AG09319 (cell line): ENCODE measurements at places on chromosomes 5 and 9.

DNA sequence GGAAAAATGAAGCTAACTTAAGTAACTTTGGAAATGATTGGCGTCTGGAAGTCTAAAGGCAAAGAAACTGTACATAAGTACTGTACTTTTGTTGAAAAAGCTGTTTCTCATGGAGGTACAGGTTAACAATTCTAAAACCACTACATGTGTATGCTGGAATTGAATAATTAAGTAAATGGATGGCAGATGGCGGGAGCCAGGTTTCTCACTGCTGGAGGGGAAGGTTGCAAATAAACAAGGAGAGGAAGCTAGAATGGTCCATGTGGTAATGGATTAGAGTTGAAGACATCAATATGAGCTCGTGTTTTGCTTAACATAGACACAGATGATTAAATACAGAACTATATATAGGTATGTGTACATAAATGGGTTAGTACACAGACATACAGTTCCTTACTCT is 43.2 kb upstream of the ASTN2 start:
- no peak for DNase-seq

DNA sequence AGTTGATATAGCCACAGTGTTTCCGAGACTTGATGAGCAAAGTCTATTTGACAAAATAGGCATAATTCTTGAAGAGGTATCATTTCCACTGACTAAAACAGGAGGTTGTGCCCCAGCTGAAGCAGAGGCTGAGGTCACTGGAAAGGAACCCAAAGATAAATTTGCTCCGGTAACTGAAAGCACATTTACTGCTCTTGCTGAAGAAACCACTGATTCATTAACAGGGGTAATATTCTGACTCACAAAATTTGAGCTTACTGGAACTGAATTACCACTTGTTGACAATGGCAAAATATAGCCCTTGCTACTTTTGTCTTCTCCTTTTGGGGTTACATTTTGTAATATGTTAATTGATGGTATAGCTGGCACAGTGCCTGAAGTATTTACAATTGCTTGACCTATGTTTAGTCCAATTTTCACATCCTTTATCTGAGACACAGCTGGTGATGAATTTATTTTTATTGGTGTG is 30.2 kb downstream of the MLANA start:
- DNase-seq: peak; percentile 7

DNA sequence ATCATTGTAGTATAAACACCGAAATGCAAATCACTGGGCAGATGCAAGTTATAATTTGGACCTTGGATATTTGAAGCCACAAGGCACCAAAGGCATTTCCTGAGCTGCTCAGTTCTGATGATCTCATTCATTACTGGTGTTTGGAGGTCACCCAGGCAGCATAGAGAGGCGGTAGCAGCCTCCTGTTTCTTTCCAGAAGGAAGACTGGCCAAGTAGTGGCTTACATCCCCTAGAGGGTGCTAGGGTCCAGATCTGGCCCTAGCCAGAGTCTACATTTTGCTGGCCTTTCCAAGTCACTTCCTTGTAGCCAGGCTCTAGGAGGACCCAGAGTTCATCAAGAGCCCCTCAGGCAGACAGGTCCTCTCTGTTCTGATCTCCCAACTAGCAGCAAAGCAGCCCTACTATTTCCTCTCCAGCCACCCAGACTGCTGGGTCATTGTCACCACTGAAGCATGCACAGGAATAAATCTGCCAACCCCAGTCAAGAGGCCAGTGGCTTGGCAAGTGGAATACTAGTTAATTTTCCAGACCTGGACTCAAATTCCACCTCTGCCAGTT is 33.4 kb upstream of the TTC1 start:
- peak; percentile 84 for DNase-seq

DNA sequence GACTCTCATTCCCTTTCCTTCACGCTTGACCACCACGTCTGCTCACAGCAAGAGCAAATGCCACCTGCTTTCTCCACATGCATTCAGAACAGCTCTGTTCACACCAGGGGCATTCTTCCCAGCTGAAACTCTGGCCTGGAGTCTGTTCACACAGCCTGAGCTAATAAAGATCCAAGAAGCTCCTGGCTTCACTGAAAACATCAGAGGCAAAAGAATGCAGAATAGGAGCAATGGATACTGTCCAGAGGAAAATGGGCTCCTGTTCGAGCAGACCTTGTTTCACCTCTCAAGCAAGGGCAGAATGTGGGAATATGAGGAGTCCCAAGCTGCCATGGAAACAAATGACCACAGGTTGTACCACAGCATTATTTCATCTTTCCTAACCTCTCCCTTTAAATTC is 402.7 kb upstream of the TNC start:
- no peak for DNase-seq

GRCh38 chr5:64505769-64506566 is at the start of gene RGS7BP:
Gene RGS7BP (plus strand): TSS chr5:64506015. CDS start chr5:64506625, 610 bp downstream.
- DNase-seq: no peak

GRCh38 chr9:4596165-4596922 is 65.8 kb upstream of the PLPP6 start:
- no peak for DNase-seq

DNA sequence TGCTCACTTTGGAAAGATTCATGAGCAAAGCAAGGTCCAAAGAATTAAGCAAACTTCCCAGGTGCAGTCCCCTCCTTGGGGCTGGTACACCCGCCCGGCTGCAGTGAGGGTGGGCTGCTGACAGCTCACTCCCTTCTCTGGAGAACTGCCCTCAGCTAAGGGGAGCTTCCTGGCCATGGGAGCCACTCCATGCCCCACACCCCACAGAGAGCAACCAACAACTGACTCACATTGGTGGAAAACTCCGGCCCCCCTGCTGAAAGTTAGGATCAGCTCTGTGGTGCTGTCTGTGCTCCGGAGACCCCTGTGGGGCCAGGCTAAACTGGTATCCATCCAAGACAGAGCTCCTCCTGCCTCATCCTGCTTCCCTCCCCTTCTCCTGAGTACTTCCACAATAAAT is 223.0 kb downstream of the GABBR2 start:
- DNase-seq: no peak

- DNase-seq: no peak
Measured at GRCh38 chr5:102014371-102014770, 281.7 kb downstream of the SLCO4C1 start.

DNA sequence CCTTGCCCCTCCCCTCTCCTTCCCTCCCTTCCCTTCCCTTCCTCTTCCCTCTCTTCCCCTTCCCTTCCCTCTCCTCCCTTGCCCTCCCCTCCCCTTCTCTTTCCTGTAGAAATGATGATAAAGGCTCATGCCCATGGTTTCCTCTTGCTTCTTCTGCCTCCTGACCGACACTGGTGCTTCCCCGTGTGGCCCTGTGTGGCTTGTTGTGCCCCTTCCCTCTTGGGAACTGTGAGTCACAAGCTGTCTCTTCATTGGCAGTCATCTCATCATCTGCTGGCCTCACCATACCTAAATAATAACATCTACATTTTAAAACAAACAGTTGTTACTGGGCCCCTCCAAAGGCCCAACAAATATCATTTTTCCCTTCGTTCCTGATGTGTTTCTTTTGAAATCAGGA is 11.7 kb upstream of the CARNMT1 start:
- no peak for DNase-seq

- DNase-seq: no peak
Measured at GRCh38 chr9:89961616-89962341, 357.0 kb downstream of the GADD45G start.

DNA sequence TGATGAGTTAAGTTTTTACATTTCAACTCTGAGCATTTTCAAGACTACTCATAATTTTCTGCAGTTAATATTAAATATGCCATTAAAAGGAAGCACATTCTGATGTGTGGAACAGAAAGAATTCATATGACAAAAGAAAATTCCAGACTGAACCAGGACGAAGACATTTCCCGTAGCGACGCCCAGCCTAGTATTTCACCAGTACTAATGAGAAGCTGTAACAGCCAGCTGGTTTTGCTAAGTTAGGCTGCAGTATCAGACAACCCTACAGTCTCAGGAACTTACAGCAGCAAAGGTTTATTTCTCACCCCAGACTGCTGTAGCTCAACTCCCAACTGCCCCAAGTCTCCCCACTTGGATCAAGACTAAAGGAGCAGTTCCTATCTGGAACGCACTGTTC is 91.6 kb downstream of the TMEM174 start:
- no peak for DNase-seq

DNA sequence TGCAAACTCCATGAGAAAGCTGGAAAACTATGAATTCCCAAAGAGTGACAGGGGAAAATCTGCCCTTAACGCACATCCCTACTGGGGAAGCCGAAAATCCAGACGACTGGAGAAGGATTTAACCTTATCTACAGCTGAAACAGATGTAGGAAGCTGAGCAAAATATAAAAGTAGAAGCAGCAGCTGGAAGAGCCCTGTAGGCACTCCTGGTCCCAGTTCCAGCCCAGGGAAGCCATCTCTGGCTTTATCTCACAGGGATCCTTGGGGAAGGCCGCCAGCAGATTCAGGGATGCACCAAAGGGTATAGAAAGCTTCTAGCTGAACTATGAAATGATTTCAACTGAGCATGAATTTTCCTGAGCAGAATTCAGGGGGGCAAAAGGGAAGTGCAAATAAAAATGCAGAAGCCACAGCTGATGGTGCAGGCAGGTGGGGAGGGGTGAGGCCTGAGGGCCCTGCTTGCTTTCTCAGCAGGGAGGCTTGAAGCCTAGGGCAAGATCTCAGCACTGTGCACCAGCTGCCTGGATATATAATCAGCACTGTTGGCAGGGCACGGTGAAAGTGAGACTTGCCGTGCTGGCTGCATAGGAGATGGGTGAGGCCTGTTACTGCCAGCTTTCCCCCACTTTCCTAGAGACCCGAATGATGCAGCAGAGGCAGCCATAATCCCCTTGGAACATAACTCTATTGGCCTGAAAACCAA is 2019.5 kb upstream of the NUDT12 start:
- DNase-seq: no peak

DNA sequence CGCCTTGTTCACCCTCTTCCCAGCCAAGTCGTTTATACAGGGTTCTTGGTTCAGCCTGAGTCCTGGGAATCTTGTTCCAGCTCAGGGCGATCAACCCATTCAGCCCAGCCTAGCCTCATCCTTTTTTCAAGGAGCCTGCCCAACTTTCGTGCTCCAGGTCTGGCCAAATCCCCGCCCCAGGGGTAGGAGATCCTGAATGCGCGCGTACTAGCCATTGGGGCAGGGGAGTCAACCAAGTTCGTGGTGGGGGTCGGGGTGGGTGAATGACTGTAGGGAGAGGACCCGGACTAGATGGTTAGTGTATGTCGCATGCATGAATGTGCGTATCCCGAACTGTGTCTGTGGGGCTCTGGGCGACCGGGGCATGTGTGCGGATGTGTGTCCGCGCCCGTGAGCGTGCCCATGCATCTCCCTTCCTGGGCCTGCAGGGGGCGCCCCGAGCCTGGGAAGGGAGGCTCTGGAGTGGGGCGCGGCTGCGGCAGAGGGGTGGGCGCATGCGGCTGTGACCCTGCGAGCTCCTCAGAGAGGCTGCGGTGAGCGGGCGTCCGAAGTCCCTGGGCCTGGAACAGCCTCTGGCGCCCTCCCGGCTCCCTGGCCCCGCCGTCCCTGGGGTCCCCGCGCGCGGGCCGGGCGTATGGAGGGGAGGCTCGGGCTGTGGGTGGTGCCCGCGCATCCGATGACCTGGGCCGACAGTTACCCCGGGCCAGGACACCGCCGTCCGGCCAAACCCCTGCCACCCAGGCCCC is 8.7 kb downstream of the CCL21 start:
- DNase-seq: no peak

DNA sequence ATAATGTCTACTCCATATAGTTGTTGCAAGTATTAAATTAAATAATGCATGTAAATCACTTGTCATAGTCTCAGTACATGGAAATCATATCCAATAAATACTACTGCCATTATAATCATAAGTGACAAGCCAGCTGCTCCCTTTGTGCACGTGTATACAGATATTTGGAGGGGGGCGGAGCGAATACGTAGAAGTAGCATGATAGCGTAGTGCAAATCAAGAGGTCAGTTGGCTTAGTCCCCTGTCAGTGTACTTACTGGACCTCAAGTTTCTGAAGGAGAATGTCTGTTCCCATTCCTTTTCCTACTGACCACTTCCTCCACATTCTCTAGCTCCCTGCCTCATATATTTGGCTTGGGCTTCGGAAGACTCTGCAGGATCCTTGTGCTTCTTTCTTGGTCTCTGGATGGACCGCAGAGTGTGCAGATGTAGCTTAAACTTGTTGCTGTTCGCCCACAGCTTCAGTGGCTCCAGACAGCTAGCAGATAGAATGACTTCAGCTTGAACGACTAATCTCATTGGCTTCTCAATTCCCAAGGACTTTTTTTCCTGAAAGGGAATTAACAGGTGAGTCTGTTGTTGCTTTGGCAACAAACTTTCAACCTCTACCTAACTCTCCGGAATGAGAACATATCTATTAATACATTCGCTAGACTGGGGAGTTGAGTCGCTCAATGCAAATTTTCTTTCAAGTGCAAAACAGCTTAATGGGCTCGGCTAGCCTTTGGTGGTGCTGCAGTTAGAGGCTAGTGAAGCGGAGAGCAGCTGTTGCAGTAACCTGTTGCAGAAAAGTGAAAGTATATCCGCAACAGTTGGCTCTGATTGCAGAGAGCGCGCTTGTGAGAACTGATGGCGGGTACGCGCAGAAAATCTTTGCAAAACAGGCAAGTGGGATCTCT is at the start of gene PCDHB1:
PCDHB1 (plus strand) TSS at position 753 of the 899 bp plus-strand sequence; CDS start at position 850, 97 bp downstream.
- no peak for DNase-seq

GRCh38 chr5:134106991-134107701 is 7.3 kb upstream of the TCF7 start:
- DNase-seq: no peak

- no peak for DNase-seq
Measured at GRCh38 chr5:149062371-149063016, 368 bp downstream of the SH3TC2 start.

GRCh38 chr5:154647761-154648145 is 107.4 kb upstream of the LARP1 start:
- DNase-seq: no peak

- no peak for DNase-seq
Measured at GRCh38 chr5:96279801-96280542, 153.1 kb downstream of the PCSK1 start.
